ENCODE measurements at places on chromosomes 1 and 21.
A peak's percentile ranks its signal among the peaks of the same experiment; 100 is the strongest.

- peak; percentile 8 for DNase-seq
Measured at GRCh38 chr1:24349891-24350290, 30.7 kb downstream of the GRHL3 start.

DNA sequence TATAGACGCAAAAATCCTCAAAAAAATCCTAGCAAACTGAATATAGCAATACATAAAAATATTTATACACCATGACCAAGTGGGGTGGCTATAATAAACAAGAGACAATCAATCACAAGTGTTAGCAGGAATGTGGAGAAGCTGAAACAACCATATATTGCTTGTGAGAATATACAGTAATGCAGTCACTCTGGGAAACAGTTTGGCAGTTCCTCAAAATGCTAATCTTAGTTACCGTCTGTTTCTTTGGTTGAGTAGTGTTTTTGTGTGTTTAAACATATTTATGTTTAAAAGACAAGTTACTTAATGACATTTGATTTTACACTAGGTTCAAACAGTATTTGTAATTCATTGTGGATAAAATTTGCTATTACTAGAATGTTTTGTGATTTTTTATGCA, 792.0 kb downstream of the LTN1 start:
- no peak for DNase-seq

GRCh38 chr1:227242811-227243682, 75.2 kb downstream of the CDC42BPA start:
- DNase-seq = no peak

DNA sequence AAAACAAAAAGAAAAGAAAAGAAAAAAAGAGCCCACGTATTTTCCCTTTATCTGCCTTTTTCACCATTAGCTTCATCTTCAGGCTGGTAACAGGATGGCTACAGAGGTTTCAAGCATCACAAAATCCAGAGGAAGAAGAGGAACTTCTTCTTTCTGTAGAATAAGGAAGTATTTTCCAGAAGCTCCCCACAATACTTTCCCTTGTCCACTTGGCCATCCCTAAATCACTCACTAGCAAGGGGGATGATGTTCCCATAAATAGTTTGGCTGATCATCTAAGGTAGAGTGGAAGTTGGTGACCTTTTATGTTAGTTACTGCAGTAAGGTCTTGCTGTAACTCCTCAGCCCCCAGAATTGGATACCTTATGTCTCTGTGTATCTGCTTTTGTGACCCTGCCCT, 45.1 kb upstream of the RNF11 start:
- DNase-seq = no peak

- DNase-seq = no peak
Measured at GRCh38 chr1:109789551-109790180, 25.9 kb upstream of the EPS8L3 start.

DNA sequence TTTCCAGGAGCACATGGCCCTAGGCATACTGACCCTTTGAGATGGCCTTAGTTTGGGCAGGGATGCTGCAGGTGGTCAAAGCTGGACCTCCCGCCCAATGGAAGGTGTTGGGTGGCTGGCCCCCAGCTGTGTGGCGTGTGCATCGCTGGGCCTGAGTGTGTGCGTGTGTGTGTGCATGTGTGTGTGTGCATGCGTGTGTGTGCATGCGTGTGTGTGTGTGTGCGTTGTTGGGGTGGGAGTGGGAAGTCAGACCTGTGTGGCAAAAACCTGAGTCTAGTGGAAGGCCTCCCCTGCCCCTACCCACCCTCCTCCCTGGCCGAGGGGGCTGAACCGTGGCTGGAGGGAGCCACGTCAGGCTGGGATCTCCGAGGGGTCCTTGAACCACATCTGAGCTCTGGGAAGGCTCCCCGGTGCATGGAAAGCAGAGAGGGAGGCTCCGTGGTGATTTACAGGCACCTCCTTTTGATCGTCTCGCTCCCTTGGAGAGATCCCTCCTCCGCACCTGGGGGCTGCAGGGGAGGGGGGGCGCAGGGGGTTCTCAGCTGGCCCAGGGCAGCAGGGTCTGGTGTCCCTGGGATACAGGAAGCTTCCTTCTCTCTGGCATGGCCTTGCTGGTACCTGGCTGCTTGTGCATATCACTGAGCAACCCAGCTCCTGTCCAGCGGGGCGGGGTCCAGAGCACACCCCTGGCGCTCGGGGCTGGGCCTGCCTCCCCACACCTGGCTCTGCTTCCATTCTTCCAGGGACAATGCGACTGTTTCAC, 124.7 kb upstream of the WNT4 start:
- no peak for DNase-seq

- no peak for DNase-seq
Measured at GRCh38 chr1:118144684-118145083, 40.3 kb downstream of the SPAG17 start.

GRCh38 chr21:25997788-25998611, 172.6 kb downstream of the APP start:
- no peak for DNase-seq

- DNase-seq = no peak
Measured at GRCh38 chr1:23385119-23385621, 15.5 kb upstream of the ZNF436 start.

DNA sequence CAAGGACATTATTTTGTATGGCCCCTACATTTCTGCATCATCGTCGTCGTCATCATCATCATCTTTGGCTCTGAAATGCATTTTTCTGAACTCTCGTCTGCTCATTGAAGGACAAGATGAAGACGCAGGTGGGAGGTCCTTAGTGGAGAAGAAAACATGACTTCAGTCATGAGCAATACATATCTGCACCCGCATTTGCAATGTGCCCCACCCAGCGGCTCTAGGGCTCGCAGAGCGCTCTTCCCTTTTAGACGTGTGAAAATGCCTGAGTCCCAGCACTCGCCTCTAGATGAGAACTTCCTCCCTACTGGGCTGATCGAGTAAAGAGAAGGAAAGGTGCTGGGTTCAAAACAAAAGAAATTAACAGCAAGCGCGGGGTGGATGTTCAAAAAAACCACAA, 10.1 kb downstream of the C1orf174 start:
- DNase-seq = no peak

- DNase-seq = no peak
Measured at GRCh38 chr1:2561898-2562895, 6.0 kb downstream of the TNFRSF14 start.

- DNase-seq = no peak
Measured at GRCh38 chr1:96682056-96682455, 39.5 kb upstream of the PTBP2 start.
